ENCODE measurements at places on chromosomes 3 and 15.

DNA sequence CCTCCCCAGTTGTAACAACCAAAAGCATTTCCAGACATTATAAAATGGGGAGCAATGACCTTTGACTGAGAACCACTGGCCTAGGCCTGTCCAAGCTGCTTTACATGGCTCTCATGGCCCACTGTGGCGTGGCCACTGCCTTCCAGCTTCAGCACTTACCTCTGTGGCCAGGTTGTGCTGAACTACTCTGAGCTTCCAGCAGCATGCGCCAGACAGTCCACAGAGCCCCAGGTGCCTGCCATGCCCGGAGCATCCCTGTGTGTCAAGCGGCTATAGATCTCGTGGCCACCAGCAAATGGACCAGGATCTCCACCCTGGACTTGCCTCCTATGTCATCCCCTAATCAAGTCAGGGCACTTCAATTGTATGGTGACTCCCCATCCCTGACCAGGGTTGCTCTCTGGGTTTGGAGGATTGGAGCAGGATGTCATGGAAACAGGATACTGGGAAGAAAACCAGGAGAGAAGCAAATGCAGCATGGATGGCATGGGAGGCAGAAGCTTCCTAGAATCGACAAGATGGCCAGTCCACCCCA is 199.7 kb downstream of the UACA start:
- DNase-seq = no peak

GRCh38 chr3:43768381-43768973 is 77.7 kb downstream of the ABHD5 start:
- DNase-seq = no peak

DNA sequence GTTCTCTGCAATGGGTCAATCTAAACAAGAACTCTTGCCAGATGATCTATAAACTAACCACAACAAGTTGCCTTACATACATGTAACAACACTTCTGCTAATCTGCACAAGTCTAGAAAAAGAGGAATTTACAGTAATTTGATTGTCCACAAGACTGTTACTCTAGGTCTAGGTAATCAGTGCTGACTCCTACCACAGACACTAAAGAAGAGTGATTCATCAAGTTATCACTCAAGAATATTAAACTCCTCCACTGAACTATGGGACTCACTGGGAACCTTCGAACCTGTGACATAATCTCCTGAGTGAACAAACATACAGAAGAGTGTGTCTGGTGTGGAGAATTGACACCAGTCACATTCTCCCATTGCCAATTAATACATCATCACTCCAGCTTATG is 138.3 kb downstream of the ANXA2 start:
- DNase-seq = peak; percentile 10

DNA sequence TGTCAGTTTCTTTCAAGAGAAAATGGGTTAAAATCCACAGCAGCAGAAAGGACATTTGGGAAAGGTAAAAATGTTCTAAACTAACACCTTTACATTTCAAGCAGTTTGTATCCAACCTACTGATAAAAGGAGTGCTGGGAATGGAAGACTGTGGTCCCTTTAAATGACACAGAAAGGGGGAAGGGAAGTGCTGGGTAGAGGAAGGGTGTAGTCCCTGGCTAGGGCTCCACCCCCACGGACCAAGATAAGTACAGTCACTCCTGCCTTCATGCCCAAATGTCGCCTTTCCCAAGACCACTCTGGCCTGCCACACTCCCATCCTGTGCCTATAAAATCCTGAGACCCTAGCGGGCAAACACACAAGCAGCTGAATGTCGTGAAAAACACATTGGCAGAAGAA is 350.9 kb upstream of the POU1F1 start:
- DNase-seq = no peak

GRCh38 chr3:61648481-61648880 is 87.1 kb downstream of the PTPRG start:
- no peak for DNase-seq

DNA sequence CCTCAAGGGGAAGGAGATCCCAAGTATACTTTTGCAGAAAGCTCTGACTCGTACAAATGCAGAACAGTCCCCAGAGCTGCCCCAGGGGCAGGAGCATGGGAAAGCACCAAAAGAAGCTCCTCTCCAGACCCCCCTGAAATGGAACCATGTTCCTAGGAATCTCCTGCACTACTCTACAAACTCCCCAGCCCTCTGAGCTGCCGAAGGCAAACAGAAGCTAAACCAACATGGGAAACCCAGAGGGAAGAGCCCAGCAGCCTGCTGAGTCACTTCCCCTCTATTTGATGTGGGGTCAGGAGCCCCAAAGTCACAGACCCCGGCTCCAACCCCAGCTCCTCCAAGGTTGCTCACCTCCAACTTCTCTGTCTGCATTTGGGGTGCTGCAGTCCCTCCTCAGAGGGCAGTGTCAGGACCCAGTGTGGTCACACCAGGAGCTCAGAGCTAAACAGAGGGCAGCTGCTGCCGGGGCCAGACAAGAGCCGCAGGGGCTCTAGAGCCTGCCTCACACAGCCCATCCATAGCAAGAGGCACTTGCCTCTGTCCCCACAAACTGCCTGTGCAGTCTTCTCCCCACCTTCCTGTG is 3.8 kb upstream of the PLXNA1 start:
- DNase-seq = no peak

- no peak for DNase-seq
These were observed 56.8 kb upstream of the TPM1 start for GRCh38 chr15:62985768-62986167.

All from common myeloid progenitor, CD34-positive (primary cell).